Neuronal stem cell (in vitro differentiated cells): ENCODE measurements at places on chromosomes 5 and 9.

DNA sequence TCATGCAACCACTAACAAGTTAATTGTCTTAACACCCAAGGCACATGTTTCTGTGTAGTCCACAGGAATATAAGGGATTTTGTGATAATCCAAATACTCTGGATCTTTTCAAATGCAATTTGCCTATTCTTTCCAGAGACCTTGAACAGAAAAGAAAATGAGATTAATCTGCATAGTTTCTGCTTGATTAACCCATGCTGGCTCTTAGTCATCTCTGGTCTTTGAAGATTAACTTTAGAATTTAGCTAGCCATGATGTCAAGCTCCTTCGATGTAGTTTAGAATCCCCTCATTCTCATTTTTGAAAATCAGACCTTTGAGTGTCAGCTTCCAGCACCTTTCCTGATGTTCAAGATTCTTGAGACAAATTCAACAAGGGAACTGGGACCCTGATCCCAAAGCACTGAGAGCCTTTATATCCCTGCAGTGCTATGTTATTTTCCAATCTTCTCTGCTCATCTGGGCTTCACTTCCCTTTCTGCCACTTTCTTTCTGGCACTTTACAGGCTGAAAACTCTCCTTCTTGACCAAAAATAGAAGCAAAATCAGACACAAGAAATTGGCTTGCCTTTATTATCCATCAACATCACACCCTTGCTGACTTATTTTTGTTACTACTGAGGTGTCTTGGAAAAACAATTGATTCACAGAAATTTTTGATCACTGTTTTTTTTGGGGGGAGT is 155.5 kb downstream of the PALM2AKAP2 start:
- DNase-seq: no peak

DNA sequence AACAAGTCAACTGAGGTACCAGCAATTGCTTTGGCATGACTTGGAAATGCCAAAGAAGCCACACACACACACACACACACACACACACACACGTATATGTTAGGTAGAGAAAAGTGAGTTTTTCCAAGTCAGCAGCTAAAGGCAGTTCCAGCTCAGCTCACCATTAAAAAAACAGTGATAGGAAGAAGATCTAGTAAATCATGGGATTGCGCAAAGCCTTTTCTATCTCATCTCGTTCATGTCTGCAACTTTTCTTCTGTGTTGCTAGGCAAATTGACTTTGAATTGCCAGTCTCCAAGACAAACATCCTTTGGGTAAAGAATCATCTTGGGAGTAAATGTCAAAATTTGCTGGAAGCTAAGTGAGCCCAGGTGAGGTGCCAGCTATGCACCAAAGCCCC is 500.1 kb downstream of the ENC1 start:
- DNase-seq: no peak

- DNase-seq: no peak
Observed at GRCh38 chr5:14557203-14557770, 24.3 kb upstream of the OTULINL start.

- no peak for DNase-seq
Observed at GRCh38 chr5:163635631-163636030, 130.2 kb downstream of the MAT2B start.

- no peak for DNase-seq
Observed at GRCh38 chr5:21831145-21831787, 1021.9 kb downstream of the CDH12 start.

- DNase-seq: no peak
Observed at GRCh38 chr5:158492841-158493242, 606.9 kb downstream of the EBF1 start.

- no peak for DNase-seq
Observed at GRCh38 chr5:123976379-123977033, 464.5 kb downstream of the CSNK1G3 start.

DNA sequence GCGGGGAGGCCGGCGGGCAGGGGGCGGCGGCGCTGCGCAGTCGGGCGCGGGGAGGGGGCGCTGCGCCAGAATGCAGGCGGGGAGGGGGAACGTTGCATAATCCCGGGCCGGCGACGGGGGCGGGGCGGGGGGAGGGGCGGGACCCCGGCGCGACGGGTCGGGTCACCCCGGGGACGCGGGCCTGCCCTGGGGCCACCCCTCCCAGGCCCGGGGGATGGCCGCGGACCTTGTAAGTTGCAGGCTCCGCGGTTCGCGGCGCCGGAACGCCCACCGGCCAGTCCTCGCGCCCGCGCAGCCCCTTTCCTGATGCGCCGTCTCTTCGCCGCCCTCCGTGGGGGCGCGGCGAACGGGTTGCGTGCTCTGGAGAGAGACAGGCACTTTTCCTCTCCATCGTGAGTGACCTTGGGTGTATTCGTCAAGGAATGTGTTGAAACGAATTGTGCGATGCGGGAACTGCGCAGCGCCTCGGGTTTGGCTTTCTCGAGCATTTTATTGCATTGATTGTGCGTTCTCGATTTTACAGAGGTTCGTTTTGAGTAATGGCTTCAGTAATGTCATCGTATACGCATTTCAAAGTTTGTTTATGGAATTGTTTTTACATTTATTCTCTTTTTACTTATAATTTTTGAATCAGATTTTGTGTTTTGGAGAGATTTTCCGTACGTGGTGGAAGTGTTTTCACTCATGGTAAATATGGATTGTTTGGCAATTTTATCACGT is 802 bp downstream of the SPIN1 start:
- peak; percentile 75 for DNase-seq

DNA sequence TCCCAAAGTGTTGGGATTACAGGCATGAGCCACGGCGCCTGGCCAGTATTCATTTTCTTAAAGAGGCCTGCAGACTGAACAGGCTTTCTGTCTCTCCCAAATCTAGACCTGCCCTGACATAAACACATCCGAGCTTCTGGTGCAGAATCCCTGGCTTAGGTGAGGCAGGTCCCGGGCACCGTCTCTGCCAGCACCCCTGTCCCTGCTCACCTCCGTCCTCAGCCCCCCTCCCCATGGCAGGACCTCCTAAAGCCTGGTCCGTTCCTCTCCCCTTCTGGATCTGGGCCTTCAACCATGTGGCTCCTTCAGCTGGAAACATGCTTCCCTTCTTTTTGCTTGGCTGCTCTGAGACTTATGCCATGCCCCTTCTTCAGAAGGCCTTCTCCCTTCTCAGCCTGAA is 22.7 kb upstream of the RXRA start:
- no peak for DNase-seq

DNA sequence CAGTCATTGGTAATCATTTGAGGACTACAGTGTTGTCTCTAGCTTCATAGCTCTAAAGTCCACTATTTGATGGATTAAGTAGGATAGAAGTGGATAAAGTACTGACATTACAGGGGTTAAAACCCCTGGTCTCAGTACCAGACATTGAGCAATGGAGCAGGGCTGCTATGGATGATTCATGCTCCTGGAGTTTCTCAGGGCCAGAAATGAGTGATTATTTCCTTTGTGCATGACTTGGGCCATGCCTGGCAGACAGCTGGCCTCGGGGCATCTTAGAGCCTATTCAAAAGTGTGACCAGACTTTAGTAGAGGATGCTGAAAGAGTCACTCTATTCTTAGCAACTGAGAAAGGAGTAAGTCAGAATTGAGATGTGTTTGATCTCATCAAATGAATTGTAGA is 350.7 kb upstream of the TLE4 start:
- no peak for DNase-seq
